ENCODE measurements at places on chromosomes 11 and 22. TPM values are rescaled to one million over a fixed set of nuclear protein-coding genes. Genes with fewer than 3 reads are reported as not detected.

GRCh38 chr11:2768471-2769408 is 68.9 kb upstream of the KCNQ1OT1 start:
- DNase-seq = no peak

- DNase-seq = no peak
Observed at GRCh38 chr11:42812361-42812760, 499.4 kb upstream of the API5 start.

DNA sequence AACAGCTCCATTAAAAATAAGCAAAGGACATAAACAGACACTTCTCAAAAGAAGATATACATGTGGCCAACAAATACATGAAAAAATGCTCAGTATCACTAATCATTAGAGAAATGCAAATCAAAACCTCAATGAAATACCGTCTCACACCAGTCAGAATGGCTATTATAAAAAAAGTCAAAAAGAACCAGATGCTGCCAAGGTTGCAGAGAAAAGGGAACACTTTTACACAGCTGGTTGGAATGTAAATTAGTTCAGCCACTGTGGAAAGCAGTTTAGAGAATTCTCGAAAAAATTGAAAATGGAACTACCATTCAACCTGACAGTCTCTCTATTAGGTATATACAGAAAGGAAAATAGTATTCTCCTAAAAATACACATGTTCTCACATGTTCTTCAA is 102.4 kb upstream of the FIBIN start:
- DNase-seq = no peak

DNA sequence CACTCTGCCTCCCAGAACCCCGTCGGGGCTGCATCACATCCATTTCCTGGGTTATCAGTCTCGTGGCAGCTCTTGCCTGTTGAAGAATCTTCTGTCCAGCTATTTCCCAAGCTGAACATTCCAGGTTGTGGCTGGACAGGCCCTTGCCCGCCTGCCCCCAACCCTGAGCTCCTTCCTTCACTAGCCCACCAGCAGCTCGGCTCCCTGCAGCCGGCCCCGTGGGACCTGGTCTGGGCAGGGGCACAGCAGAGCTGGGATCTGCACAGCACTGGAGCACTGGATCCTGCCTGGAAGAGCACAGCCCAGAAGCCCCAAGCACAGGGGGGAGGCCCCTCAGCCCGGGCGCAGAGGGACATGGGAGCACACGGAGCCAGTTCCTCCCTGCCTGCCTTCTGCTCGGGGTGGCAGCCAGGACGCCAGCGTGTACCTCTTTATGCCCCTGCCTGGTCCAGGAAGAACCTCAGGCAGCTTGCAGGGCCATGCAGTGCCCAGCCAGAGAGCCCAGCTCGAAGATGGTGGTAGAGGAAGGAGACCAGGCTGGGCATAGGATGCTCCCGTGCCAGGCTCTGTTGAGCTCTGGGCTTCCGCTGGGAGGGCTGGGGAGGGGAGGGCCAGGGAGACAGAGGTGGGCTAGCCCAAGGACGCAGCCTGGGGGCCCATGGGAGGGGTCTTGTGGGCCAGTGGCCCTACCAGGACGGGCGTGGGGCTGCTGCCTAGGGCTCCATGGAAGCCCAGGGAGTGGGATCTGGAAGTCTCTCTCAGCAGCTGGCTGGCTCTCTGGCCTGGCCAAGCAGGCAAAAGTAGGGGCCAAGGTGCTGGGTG is 16.6 kb upstream of the GNB1L start:
- no peak for DNase-seq

Gene WDR74
- 40.7 TPM for total RNA-seq

DNA sequence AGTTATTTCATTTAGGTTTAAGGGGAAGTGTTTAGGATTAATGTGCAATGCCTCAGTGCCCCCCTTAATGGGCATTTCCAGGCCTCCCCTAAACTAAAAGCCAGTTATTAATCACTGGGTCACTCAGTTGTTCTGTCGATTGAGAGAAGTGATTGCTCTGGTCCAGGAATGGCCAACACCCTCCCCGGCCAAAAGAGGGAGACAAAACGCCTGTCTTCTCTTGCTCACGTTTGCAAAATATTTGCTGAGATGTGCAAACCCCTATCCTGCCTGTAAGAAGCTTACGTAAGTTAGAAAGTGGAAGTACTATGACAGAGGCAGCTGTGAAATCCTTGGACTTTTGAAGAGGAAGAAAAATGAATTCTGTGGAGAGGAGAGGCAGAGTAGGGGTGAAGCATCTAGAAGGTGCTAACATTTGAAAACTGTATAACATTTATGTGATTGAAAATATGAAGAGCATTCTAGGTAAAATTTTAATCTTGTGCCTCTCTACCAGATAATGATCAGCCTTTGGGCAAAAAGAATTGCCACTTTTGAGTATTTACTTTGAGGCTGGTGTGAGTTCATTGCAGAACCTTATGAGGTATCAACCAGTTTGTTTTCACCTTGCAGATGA is 37.7 kb downstream of the NTM start:
- no peak for DNase-seq

GRCh38 chr11:62033191-62034035 is 66.0 kb upstream of the FTH1 start:
- DNase-seq = no peak

Gene OLFML1
- total RNA-seq = 0.25 TPM

- no peak for DNase-seq
Observed at GRCh38 chr22:43862882-43863202, 529 bp upstream of the SULT4A1 start.

Gene NOL12
- total RNA-seq = 17.6 TPM

- peak; percentile 10 for DNase-seq
Observed at GRCh38 chr22:41523464-41524221, 20.6 kb downstream of the POLR3H start.

DNA sequence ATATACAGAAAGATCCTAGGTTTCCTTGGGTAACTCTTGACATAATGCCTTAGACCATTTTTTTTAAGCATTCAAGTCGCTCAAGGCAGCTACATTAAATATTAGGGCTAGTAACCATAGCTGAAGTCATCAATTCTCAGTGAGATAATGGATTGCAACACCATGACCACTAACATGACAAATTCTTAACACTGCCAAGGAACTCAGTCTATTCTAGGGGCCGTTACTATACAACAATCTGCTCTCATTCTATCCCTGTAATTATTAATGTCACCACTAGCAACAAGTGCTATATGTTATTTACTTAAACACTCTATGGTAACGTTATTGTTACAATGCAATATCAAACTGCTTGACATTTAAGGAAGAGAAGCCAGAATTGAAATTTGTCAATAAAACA is 3.2 kb upstream of the STK33 start:
- no peak for DNase-seq

DNA sequence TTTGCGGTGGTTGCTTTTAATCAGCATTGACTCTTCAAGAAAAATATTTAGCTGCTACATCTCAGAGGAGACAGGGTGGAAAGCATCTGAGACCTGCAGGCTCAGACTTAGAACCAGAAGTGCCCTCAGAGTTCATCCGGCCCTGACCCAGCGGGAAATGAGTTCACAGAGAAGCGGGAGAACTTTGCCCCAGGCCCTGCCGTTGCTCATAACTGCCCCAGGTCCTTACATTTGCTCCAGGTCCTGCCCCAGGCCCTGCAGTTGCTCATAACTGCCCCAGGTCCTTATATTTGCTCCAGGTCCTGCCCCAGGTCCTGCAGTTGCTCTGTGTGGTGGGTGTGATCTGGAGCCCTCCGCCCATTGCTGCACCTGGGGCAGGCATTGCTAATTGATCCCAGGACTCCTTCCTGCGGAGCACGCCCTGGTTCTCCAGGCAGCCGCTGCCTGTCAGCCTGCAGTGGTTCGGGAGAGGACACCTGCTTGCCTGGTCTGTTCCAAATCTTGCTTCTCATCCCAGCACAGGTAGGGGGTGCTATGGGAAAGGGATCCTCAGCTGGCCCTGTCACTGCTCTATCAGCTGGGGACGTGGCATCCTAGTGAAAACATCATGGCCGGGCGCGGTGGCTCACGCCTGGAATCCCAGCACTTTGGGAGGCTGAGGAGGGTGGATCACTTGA is 58.1 kb upstream of the PPP6R3 start:
- DNase-seq = no peak

Gene TMEM191C
- 0.13 TPM for total RNA-seq

DNA sequence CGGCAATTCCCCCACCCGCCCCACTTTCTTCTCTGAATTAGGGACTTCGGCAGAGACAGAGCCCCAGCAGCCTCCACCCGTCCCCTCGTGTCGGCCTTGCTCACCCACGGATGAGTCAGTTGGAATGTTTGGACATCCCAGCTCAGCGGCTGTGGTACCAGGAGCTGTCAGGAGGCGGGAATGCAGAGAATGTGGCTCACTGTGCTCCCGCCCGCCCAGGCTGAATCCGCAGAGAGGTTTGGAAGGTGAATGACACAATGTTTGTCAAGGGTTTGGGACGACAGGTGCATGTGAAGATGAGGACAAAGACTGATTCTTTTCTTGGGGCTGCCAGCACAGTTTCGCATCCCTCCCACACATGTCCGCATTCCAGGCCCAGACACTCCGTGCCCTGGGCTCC is 39.6 kb downstream of the LIF start:
- no peak for DNase-seq

DNA sequence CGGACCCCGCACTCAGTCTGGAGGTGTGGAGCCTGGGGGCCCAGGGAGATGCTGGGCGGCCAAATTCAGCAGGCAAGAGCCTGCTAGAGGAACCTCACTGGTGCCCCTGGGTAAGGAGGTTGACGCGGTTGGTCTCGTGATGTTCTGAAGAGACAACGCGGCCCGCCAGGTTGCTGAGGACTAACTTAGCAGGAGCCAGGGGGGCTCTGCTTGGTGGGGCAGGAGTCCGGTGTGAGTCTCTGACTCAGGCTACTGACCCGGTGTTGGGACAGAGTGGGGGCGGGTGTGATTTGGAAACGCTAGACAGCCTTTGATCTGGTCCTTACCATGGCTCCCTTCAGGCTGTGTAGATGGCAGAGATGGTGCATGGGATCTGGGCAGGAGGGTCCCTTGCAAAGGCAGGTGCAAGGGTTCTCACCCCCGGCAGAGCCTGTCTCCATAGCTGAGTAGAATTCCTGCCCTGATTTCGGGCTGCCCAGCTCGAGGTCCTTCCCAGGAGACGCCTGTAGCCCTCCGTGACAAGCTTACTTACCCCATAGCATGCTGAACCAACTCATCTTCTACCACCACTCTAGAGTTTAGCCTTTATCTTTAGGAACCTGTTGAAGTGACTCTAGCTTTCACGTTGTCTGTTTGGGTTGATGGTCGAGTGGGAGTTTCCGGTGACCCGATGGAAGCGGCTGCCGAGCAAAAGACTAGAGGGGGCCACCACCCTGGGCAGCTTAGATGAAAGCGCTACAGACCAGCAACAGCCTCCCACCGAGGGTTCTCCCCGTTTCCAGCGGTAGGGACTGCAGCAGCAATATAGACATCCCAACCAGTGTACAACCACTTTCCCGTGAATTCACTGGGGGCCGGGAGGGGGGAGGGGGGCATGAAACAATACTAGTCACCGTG is 38.4 kb downstream of the KCNC1 start:
- DNase-seq = no peak

DNA sequence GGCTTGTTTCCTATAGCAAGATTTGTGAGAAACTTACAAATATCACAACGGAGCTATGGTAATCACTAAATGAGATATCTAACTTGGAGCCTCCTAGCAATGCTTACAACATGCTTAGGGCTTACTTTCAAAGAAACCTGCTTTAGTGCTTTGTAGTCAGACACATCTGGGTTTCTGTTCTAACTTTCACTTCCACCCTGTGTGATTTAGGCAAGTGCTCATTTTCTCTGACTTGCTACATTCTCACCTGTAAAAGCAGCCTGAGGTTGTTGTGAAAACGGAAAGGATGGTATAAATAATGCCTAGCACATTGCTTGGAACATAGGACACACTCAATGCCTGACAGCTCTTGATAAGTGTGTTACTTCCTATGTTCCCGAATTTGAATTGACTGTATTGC is 45.6 kb downstream of the LRRC4C start:
- no peak for DNase-seq

Gene MUC5AC
- not detected for total RNA-seq

- DNase-seq = no peak
Observed at GRCh38 chr11:47732271-47732670, 17.1 kb upstream of the AGBL2 start.

Gene MUC2
- not detected for total RNA-seq
